ENCODE measurements at places on chromosomes 11 and 22. TPM values are rescaled to one million over a fixed set of nuclear protein-coding genes. Genes with fewer than 3 reads are reported as not detected.

OR52E8 gene
- total RNA-seq = not detected

EIF3D gene
- 524 TPM for total RNA-seq

PTPN5 gene
- 0.19 TPM for total RNA-seq

OR51I1 gene
- not detected for total RNA-seq

UBQLNL gene
- total RNA-seq = not detected

NNMT gene
- 192 TPM for total RNA-seq

IFITM1 gene
- 10.7 TPM for total RNA-seq

RFPL2 gene
- total RNA-seq = not detected

GGTLC2 gene
- total RNA-seq = not detected

CARD18 gene
- total RNA-seq = not detected

SERHL2 gene
- total RNA-seq = 3.6 TPM

WBP2NL gene
- 0.19 TPM for total RNA-seq

RPS13 gene
- total RNA-seq = 1,095 TPM

SMIM35 gene
- total RNA-seq = not detected

LRRC32 gene
- 57.8 TPM for total RNA-seq

PNPLA3 gene
- total RNA-seq = 6.2 TPM

SMC1B gene
- not detected for total RNA-seq

SLN gene
- total RNA-seq = not detected

OR5A1 gene
- not detected for total RNA-seq

CARD16 gene
- total RNA-seq = 6.5 TPM

TMEM191B gene
- 0.77 TPM for total RNA-seq

MCHR1 gene
- total RNA-seq = 2.3 TPM

GTPBP1 gene
- total RNA-seq = 28.5 TPM

F2 gene
- 0.28 TPM for total RNA-seq

All from regular cardiac myocyte (primary cell).